ENCODE measurements at places on chromosomes 11 and 22. TPM values are rescaled to one million over a fixed set of nuclear protein-coding genes. Genes with fewer than 3 reads are reported as not detected.

DNA sequence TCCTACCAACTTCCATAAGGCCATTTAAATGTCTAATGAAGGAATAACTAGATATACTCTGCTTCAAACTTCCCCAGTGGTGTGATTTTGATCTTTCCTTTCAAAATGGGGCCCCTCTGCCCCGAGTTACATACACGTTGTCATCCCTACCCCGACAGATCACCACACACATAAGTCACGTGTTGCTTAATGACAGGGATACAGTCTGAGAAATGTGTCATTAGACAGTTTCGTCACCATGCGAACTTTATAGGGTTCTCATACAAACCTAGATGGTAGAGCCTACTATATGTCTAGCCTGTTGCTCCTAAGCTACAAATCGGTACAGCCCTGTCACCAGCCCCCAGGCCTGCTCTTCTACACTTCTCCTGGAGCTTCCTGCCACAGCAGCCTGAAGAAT lies 49.8 kb upstream of the SCUBE2 start:
- DNase-seq, result no peak

OR51I1 gene
- not detected for total RNA-seq

OR8G5 gene
- total RNA-seq, result not detected

DNA sequence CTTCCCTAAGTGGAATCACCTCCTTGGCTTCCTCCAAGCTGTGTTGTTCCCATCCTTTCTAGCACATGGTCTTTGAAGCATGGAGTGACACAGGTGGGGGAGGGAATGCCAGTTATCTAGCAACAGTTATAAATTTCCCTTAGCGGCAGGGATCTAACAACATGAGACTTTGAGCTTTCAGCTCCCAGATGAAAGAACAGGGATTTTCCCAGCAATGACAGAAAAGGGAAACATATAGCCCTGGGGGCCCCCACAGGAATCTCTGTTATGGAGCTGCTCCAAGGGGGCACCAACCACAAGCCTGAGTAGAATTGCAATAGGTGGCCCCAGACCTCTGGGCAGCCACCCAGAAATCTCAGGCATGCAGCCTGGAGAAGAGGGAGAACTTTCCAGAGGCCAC lies 163.0 kb downstream of the GRIK4 start:
- DNase-seq, result no peak

RFPL2 gene
- 2.8 TPM for total RNA-seq

DNA sequence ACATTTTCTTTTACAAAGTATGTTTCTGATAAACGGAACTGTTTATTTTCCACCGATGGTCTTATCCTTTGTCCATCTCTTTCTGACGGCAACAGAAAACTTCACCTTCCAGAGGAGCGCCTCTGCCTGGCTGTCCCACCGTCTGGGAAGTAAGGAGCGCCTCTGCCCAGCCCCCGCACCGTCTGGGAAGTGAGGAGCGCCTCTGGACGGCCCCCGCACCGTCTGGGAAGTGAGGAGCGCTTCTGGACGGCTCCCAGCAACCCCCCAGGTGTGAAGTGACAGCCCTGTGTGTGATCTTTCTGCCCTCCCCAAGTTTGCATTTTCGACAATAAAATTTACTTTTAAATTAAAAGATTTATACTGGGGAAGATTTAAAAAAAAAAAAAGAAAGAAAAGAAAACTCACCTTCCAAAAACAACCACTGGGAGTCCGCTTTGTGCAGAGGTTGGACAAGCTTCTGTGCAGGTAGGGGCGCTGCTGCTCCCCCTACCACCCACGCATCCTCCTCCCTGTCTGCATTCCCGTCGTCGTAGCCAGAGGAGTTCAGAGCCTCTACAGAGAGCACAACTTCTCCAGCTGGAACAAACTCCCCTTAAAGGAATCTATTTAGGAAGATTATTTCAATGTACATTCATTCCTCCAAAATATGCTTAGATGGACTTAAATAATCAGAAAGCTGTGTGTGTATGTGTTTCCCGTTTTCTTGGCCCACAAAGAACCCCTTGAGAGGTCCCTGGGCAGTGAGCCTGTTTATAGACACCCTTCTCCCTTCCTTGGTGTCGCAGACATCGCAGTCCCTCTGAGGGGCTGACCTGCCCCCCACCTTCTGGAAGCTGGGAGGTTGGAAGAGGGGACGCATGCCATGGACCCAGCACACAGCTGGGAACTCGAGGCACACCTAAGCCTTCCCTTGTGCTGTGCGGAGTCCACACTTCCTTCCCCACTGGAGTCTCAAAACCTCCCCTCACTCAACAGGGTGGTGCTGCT lies 849 bp upstream of the APOBEC3B start:
- no peak for DNase-seq

PATE2 gene
- not detected for total RNA-seq

ZBTB16 gene
- 11.8 TPM for total RNA-seq

- no peak for DNase-seq
Observed at GRCh38 chr11:88709567-88709966, 356.2 kb downstream of the GRM5 start.

SLC25A45 gene
- 19.4 TPM for total RNA-seq

DNA sequence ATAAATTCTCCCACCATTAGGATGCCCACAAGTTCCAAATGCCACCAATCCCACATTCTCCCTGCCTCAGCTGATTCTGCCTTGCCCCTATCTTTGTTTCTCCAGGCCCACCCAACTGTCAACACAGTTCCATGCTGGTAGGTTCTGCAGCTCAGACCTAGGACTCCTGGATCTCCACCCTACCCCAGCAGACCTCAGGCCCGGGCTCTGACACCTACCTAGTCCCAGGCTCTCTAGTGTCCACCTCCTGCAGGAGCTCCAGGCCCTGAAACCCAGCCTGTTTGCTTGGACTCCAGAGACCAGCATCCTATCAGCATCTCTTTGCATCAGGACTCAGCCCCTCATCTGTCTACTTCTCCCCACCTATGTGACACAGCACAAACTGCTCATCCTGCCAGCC lies 86.5 kb downstream of the PDE2A start:
- DNase-seq, result no peak

GRCh38 chr11:23455321-23455891 lies 595.1 kb upstream of the CCDC179 start:
- DNase-seq, result no peak

GRCh38 chr11:25242928-25243327 lies 746.1 kb downstream of the LUZP2 start:
- no peak for DNase-seq

- peak; percentile 9 for DNase-seq
Observed at GRCh38 chr11:117839380-117839881, 14.9 kb upstream of the FXYD2 start.

- no peak for DNase-seq
Observed at GRCh38 chr11:83682611-83682973, 396.4 kb upstream of the CCDC90B start.

DNA sequence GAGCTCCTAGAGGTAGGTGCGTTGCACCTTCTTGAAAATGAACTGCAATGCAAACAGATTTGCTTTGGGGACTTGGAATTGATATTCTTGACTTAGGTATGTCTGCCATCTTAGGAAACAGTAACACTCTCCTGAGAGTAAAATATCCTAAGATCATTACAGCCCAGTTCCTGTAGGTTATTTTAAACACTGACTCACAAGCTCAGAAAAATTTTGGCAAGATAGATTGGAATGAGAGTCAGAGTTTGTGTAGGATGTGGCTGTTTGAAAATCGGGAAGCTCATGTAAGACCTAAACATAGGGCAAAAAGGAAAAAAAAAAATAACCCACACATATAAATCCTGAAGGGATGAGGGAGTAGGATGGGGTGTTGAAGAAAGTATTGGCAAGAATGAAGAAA lies 377.0 kb upstream of the LRRC4C start:
- no peak for DNase-seq
